Fibroblast of mammary gland (primary cell): ENCODE measurements at places on chromosomes 1 and 21.

GRCh38 chr1:94999456-95000131, 72.7 kb upstream of the CNN3 start:
- DNase-seq, result no peak

GRCh38 chr1:48222501-48223242, at the start of gene SLC5A9:
SLC5A9 (plus strand) TSS chr1:48222716; CDS start chr1:48222737, 21 bp downstream.
- DNase-seq, result no peak

DNA sequence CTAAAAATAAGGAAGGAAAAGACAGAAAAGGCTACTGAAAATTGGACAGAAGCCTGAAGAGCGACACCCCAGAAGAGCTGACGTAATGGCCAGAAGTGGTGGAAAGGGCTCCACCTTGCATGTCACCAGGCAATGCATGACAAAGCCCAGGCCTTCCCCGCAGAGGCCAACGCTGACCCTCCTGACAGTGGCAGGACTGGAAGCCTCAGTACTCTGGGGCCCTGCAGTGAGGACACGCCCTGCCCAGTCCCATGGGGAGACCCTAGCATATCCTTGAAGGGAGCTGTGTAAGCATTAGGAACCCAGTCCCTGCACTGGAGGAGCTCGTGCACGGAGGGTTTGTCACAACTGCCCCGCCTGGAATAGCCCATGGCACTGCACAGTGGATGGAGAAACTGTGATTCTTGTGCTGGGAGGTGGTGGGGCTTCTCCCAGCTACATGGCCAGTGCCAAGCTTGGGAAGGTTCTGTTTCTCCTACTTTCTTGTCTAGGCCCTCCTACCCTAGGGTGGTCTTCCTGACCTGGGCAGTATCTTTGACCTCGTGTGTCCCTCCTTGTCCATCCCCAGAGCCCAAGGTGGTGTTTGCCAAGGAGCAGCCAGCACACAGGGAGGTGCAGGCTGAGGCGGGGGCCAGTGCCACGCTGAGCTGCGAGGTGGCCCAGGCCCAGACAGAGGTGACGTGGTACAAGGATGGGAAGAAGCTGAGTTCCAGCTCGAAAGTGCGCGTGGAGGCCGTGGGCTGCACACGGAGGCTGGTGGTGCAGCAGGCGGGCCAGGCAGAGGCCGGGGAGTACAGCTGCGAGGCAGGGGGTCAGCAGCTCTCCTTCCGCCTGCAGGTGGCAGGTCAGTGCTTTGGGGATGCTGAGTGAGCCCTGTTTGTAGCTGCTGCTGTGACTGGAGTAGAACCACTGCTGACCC, 60.4 kb downstream of the OBSCN start:
- no peak for DNase-seq

DNA sequence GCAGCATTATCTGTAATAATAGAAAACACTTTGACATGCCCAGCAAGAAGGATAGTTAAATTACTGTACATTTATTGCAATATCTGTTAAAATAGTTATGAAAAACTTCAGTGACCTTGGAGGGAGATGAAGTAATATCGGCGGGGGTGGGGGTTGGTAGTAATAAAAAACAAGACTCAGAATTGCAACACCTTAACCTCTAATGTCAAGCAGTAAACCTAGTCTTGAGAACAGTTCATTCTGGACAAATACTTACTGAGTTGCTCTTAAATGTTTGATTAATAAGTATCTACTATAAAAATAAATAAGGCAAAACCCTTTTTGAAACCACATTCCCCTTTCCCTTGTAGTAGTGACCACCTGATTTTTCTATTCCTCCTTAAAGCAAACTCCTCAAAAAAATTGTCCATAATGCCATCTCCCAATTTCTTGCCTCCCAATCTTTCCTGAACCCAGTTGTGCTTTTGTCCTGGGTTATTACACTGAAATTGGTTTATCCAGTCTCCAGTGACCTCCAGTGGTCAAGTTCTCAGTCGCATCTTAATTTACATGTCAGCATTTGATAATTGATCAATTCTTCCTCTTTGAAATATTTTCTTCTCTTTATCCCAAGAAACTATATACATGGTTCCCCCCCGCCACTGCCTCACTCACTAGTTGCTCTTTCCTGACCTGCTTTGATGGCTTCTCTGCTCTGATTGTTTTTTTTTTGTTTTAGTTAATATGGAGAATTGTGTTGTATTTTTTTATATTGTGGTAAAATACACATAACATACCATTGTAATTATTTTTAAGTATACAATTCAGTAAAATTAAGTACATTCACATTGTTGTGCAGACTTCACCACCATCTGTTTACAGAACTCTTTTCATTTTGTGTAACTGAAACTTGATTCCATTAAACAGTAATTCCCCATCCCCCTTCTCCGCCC, 36.8 kb downstream of the RAP1A start:
- peak; percentile 73 for DNase-seq
